ENCODE measurements at places on chromosomes 2 and 18. TPM values are rescaled to one million over a fixed set of nuclear protein-coding genes. Genes with fewer than 3 reads are reported as not detected.

The CD28 gene
- total RNA-seq: not detected

The CYP1B1 gene
- total RNA-seq: 29.9 TPM

The ARHGAP25 gene
- 0.56 TPM for total RNA-seq

The NEU4 gene
- not detected for total RNA-seq

The PJVK gene
- total RNA-seq: 1.1 TPM

Measured in H4 (cell line).